Activated CD4-positive, alpha-beta T cell treated with anti-CD3 and anti-CD28 coated beads for 1 hour (primary cell): ENCODE measurements at places on chromosomes 16 and 17.

- no peak for DNase-seq
These were observed 10.0 kb downstream of the PPL start for GRCh38 chr16:4926928-4927327.

DNA sequence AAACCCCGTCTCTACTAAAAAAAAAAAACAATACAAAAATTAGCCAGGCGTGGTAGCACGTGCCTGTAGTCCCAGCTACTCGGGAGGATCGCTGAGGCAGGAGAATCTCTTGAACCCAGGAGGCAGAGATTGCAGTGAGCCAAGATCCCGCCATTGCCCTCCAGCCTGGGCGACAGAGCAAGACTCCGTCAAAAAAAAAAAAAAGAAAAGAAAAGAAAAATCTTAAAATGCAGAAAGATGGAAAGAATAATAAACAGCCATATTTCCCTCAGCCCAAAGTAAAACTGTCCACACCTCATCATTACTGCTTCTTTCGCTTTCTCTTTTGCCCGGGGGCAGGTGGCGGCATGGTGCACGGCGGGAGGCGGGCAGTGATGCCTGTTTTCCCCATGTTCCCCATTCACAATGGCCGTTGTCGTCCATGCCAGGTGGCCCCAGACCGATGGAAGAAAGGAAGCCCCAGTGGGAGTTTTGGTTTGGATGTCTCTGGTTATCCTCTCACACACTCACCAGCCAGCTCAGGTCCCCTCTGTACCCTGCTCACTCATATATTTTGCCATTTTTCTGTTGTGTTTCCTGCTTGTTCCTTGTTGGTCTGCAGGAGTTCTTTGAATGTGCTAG is 37.0 kb upstream of the PEMT start:
- DNase-seq, result peak; percentile 19

DNA sequence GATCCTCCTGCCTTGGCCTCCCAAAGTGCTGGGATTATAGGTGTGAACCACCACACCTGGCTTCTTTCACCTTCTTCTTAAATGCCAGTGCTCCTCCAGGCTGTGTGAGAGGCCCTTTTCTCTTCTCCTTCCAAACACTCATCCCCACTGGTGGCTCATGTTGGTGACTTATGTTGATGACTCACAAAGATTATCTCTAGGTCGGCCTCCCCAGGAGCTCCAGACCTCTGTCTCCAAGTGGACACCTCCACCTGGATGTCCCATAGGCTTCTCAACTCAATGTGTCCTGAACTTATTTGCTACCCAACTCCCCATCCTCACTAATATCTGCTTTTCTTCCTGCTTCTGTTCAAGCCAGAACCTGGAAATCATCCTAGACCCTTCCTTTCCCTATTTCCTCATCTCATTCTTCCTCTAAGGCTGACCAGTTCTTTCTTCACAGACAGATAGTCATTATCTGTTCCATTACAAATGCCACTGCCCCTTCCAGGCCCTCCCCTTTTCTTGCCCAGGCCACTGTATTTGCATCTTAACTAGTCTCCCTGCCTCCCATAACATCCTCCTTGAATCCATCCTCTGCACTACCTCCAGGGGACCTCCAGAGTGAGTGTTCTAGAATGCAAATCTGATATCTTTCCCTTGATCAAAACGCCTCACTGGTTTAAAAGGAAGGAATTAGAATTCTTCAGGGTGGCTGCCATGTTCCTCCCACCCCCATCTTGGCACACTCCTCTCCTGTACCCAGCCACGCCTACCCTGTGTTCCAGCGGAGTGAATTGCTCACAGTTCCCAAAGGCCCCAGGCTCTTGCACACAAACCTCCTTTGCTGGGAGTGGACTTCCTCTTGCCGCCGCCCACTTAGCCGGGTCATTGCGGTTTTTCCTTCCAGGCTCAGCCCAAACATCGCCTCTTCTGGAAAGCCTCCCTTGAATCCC is 34.8 kb upstream of the FBXO47 start:
- no peak for DNase-seq

GRCh38 chr16:69013991-69014390 is 91.5 kb upstream of the HAS3 start:
- DNase-seq, result no peak

- DNase-seq, result no peak
These were observed 181.1 kb downstream of the CHD9 start for GRCh38 chr16:53235851-53236250.

DNA sequence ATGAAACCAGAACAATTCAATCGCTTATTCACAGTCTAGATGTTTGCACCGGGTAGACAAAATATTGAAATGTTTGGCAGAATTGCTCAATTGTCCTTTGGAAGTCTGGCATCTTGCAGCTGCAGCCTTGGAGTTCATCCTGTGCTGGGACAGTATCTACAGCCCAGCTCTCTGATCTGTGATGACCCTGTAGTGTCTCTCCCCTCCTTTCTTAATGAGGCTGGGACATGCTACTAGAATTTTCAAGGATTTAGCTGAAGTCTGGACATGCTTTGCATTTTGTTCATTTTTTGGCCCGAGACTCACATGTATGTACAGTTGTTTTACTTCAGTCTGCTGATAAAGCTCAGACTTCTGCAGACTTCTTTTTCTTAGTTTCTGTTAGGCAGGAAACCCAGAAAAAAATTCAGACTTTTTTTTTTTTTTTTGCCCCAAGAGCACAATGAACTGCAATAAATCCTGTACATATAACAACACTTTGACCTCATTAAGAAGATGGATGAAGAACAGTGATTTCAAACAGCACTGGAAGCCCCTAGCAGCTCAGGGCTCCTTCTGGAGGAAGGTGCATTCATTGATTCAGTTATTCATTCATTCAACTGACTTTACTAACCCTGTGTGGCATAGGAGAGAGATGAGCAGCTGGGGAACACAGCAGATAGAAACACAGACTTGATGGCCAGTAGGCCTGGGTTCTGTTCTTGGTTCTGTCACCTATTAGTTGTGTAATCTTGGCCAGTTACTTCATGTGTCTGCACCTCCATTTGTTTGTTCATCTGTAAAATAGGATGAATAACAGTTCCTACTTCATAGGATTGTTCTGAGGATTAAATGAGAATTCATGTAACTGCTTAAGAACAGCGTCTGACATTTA is 210.0 kb downstream of the MAP2K4 start:
- DNase-seq, result no peak

DNA sequence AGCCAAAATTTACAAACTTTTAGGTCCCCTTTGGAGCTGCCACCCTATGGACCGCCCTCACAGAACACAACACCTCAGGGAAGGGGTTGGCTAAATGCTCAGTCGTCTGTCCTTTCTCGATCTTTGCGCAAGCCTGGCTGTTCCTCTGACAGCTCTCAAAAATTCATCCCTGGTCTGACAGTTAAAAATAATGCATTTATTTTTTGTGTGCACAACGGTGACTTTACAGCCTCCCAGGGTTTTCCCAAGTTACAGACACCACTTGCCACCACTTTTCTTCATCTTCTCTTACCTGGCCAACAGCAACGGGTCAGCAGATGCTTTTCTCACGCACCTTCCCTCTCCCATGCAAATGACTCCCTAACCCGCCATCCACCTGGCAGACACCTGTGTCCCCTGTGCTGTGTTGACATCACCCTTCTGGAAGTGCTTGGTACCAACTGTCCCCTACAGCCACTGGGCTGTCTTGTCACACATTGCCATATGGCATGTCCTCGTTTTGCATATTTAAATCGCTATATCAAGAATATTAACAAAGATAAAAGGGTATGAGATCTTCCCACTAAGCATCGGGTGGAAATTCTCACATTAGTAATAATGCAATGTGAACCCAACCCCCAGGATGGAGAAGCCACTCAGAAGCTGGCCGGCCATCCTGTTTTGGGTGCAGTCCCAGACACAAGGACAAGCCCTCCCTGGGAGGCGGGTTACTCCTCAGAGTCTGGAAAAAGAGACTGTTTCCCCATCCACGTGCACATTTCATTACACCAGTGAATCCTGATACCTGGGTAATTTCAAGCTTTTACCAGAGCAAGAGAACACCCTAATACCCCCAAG is 187.0 kb downstream of the ZFHX3 start:
- no peak for DNase-seq
